Stimulated activated CD4-positive, alpha-beta T cell treated with anti-CD3 and anti-CD28 coated beads, Interleukin-1b, Interleukin-23, amount 100 ng/mL, for 1 hour (primary cell): ENCODE measurements at places on chromosomes 1 and 21.

DNA sequence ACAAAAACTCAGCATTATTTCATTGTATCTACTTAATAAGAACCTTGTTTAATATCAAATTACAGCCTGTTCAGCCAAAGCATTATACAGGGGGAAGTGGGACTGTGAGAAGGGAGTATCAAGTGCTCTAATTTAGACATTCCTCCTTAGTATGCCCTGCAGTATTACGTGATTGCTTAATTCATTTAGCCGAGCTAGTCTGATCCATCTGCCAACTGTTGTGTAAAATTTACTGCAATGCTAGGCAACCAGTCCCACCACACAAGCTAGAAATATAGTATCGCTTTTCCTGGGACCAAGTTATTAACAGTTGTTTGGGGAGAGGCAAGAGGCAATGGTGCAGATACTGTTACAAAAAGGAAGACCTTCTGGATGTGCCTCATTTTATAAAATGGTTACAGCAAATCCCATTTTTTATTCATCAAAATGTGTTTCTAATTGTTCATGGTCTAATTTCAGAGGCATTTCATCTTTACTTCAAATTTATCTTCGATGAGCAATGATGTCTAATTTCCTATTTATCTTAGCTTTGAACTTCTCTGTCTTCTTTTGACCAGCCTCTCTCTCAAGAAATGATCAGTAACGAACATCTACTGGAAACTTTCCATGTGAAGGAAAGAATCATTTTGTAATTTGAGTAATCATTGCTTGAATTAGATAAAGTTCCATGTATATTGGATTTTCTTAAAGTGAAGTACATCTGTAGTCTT is 283.3 kb downstream of the DUSP10 start:
- DNase-seq = no peak

- no peak for DNase-seq
These were observed 54.3 kb upstream of the ASB17 start for GRCh38 chr1:75986478-75986877.

DNA sequence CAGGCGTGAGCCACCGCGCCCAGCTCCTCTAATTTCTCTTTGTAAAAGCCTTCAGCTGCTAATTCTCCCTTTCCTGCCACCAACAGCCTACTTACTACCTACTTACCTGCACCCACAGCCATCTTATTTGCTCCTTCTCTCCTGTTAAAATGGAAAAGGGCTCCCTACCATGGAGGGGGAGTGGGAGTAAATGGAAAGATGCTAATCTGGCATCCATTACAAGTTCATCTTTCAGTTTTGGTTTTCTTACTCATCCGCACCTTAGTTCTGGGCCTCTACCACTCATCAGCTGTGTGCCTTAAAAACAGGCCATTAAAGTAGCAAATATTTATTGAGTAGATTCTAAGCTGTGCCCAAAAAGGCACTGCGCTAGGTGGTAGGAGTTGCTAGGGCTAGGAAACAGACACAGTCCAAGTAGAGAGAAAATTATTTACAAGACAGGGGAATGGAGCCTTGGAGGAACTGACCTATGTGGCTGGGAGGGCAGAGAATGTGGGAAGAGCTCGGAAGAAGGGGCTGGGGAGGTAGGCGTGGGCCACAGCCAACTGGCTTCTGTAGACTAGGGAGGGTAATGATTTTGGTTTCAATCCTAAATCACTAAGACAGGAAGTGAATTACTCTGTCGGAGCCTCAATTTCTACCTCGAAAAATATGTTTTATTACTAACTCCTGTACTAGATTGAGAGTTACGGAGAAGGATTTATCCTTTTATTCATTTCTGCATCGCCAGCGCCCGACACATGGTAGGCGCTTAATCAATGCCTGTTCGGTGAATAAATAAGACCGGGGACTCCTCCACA is 685 bp upstream of the DDI2 start:
- no peak for DNase-seq

GRCh38 chr1:176193023-176193422 is 14.1 kb downstream of the COP1 start:
- no peak for DNase-seq

DNA sequence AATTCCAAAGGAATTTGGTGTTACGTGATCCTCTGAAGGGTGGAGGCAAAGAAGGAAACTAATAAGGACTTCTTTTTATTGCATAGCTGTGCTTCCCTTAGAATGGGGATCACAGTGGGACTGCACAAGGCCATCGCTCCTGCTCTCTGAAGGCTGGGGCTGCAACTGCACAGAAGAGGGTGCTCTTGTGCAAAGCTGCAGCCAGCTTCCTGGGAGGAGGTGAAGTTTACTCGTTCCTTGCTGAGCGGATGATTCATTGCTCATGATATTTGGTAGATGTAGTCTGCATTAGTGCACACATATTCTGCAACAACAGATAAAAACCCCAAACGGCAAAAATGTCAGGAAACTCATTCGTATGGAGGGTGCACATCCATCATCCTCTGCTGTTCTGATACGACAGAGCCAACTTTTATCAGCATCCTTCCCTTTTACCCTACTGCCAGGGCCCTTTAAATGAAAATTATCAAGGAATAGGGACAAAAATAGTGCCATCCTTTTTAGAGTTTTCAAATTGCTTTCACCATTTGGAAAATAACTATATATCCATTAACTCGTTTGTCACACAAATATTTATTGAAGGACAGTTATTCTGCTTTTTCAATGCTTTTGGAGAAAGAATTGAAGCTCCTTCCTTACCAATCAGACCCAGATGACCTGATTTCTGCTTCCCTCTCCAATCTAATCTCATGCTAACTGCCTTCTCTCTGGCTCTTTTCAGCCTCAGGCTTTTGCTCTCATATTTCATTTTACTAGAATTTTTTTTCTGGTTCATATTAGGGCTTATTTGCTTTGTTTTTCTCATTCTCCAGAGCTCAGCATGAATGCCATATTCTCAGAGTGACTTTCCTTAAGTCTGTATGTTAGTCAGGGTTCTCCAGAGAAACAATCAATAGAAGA is 263.6 kb downstream of the DUSP10 start:
- peak; percentile 7 for DNase-seq

GRCh38 chr21:31255036-31255435 is 89.0 kb downstream of the TIAM1 start:
- DNase-seq = no peak
